Psoas muscle (tissue), 8 donors: ENCODE measurements at places on chromosomes 4 and X. TPM values are rescaled to one million over a fixed set of nuclear protein-coding genes. Genes with fewer than 3 reads are reported as not detected.
A peak's percentile ranks its signal among the peaks of the same experiment; 100 is the strongest.

DNA sequence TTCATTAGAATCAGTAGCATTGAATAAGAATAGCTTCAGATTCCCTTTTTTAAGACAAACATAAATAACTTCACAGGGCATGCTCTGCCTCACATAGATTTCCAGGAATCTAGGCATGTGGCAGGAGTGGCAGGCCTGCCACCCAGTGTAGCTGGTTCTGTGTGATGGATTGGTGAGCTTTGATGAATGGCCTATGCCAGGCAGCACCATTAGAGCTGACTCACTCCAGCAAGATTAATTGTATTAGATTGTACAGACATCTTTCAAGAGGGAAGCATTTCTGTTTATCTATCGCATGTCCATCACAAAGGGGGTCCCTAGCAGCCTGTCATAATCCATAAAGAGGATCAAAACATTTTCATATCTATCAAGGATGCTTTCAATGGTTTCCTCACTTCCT is 71.9 kb downstream of the NAA11 start:
- DNase-seq: no peak

GRCh38 chrX:155069414-155069813 is 1.5 kb downstream of the CMC4 start:
- no peak for DNase-seq

DNA sequence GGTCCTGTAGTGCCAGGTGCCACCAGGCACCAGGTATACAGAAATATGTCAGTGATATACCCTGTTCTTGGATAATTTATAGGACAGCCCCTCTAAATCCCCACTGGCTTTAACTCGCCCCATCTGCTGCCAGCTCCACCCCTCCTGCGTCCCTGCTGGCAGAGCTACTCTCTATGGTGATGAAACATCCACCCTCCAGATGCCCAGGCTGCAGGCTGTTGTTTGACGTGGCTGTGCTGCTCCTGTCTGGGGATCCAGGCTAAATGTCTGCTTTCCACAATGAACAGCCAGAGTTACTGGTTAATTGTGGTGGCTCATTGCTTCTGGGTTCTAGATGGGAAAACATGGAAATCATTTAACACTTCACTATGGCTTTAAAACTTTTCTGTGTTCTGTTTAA is 12.9 kb downstream of the NHSL2 start:
- no peak for DNase-seq

GRCh38 chr4:14667624-14668151 is 334.6 kb upstream of the CPEB2 start:
- DNase-seq: no peak

Gene SULT1B1
- total RNA-seq: 0.74 TPM

Gene CFAP47
- total RNA-seq: not detected

DNA sequence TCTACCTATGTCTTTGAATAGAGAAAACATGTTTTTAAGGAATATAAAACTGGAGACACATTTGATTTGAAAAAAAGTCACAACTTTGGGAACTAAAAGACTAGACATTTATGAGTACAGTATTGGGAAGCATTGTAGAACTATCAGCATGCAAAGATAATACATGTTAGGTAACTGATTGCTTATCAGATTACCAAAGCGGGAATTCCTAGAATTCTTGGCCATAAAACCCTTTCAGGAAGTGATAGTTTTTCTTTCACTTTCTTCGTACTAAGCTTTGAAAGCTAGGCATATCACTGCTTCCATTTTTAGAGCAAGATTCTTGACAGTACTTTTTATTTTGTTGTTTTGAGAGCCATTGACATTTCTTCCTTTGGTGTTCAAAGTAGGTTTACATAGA is 646.6 kb upstream of the PITX2 start:
- DNase-seq: no peak

- no peak for DNase-seq
These were observed 8.3 kb upstream of the CITED1 start for GRCh38 chrX:72313707-72314641.

DNA sequence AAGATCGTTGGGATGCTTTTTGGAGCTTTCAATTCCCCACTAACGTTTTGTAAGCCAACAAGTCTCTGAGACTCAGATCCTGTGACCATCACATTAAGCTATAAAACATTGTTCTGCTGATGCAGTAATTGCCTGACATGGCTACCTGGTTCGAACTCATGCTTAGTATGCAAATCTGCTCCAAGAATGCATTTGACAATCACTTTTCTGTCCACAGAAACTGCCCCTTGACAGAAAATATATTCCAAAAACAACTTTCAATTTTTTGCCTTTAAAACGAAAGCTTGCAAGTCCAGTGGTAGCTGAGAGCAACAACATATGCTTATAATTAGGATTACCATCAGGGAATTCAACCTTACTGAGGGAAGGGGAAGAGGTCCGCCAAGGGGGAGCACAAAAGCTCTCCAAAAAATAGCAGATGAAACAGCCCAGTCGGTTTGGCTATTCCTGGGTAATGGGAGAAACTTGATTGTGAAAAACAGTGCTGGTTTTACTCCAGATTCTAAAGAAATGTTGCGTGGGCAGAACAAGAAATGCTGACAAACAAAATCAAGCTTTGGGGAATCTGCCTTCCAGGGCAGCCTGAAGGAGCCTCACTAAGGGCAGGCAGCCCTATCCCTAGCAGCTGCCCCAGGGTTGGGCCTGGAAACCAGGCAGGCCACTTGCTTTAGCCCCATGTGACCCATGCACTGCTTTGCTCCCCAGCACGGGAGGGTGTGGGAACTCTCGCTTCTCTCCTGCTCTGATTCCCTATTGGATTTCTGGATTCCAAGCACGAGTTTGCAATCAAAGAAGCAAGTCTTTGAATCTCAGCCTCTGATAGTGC is 160.7 kb upstream of the LDB2 start:
- DNase-seq: peak; percentile 27

Gene CLIC2
- 4.0 TPM for total RNA-seq

Gene MAML3
- total RNA-seq: 1.0 TPM

- DNase-seq: no peak
These were observed 12.2 kb downstream of the ITIH6 start for GRCh38 chrX:54785901-54786300.

GRCh38 chr4:121554382-121554781 is 142.4 kb downstream of the ANXA5 start:
- DNase-seq: no peak

Gene AGTR2
- total RNA-seq: not detected

DNA sequence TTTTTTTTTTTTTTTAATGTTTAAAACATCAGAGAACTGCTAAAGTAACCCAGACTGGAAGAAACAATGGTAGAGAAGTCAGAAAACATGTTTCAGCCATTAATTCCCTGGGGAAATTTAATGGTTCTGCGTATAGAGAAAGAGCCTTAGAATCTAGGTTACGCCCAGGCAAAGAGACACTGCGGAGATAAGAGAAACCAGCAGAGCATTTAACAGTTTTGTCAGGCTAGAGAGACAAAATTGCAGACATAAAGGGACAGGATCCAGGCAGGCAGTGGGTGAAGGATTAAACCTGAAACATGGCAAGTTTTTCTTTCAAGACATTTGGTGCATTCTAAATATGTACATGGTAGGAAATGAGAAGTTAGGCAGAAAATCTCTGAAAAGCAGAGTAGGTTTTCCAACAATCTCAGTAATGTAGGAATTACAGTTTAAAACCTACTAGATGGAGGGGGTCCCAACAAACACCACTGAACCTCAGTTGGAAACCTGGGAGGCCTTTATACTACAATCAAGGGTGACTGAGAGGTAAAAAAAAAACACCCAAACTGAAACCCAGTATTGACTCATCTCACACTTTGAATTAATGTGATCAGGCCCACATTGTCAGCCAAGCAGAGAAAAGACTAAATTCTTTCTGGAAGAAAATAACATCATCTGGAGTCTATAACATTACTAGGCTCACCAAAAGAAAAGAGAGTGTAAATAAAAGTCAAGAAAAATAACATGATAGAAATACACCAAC is 254.2 kb upstream of the NWD2 start:
- no peak for DNase-seq

GRCh38 chr4:13892739-13893105 is 265.2 kb upstream of the BOD1L1 start:
- no peak for DNase-seq

Gene UGT2B7
- not detected for total RNA-seq

Gene FLNA
- total RNA-seq: 67.4 TPM

GRCh38 chr4:75841641-75842520 is 60.4 kb downstream of the PPEF2 start:
- DNase-seq: no peak

DNA sequence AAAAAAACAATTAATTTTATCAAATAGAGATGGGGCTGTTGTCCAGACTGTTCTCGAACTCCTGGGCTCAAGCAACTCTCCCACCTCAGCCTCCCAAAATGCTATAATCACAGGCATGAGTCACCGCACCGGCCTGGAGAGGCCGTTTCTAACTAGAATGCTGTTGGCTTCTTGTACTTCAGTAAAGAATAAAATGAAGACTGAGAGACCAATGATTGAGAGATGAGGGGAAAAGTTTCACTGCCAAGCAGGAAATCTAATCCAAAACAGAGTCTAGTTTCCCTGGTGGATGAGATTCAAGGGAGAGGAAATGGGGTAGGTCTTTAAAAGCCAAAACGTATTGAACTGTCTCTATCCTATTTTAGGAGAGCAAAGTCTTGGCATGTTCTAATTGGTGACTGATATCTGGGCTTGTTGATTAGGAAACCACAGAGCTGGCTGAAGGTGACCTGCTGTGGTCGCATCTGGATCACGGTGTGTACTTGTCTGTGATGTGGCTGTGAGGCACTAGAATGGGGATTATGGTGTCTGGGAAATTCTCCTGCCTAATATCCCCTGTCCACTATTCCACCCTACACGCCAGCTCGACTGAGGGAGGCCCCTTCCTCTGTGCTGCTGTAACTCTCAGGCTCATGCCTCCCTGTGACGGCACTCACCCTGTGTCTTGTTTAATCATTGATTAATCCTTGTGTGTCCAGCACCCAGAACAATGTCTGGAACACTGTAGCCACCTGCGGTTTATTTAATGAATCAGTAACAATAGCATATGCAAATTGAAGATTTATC is 15.0 kb upstream of the TRIM2 start:
- no peak for DNase-seq

Gene ARHGAP24
- 4.9 TPM for total RNA-seq

GRCh38 chrX:150926304-150926703 is 27.8 kb upstream of the CD99L2 start:
- no peak for DNase-seq

GRCh38 chr4:2797545-2798305 is 4.8 kb downstream of the SH3BP2 start:
- DNase-seq: peak; percentile 52

DNA sequence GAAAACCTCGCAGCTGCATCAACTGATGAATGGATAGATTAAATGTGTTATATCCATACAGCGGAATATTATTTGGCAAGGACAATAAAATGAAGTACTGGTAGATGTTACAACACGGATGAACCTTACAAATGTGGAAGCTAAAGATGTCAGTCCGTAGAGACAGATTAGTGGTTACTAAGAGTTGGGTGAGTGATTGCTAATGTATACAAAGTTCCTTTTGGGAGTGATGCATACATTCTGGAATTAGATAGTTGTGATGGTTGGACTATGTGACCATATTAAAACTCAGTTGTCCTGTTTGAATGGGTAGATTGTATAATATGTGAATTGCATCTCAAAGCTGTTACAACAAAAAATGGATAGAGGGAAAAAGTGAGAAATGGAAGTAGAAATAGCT is 2.8 kb downstream of the FIP1L1 start:
- DNase-seq: no peak

GRCh38 chr4:80094191-80094590 is 21.2 kb upstream of the ANTXR2 start:
- DNase-seq: no peak

Gene F9
- total RNA-seq: not detected

Gene CASP6
- 4.2 TPM for total RNA-seq

Gene F8
- total RNA-seq: 18.0 TPM

DNA sequence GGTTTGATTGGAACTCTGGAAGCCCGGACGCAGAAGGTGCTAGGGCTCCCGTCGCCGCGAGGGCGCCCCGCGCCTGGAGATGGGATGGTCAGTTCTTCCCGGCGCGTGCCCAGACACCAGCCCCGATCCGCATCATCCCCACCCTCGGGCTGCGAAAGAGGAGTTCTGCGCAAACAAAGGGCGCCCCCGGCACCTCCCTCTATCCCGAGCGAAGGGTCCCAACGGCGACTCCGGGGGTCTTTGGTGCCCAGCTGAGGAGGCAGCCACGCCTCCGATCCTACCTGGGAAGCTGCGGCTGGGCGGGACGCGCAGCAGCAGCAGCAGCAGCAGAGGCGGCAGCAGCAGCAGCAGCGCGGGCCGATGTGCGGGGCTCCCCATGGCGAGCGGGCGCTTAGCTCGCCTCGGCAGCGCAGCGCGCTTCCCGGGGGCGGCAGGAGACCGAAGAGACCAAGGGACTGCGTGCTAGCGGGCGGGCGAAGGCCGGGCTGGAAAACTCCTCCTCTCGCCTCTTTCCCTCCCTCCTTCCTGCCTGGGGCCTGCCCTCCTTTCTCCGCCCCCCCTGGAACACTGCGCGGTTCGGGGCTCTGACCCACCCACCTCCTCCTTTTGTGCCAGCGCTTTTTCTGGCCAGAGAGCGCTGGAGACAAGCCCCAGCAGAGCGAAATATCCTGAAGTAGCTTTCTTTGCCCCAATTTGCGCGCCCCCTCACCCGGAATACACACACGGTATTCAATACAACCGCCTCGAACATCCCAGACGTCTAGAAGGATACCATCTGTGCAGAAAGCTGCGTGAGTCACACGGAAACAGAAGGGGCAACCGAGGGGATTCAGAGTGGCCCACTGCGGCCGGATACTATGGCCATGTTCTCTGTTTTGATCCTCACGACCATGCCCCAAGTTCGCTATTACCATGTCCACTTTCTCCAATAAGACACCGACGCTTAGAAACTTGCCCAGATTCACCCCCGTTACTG is at the start of gene SRPX:
SRPX (minus strand) TSS at position 457 of the 976 bp plus-strand sequence; CDS start at position 378, 79 bp downstream.
- DNase-seq: peak; percentile 58

- DNase-seq: no peak
These were observed 7.3 kb downstream of the SEC24B start for GRCh38 chr4:109440948-109441347.

Gene MAGEA2
- total RNA-seq: not detected

DNA sequence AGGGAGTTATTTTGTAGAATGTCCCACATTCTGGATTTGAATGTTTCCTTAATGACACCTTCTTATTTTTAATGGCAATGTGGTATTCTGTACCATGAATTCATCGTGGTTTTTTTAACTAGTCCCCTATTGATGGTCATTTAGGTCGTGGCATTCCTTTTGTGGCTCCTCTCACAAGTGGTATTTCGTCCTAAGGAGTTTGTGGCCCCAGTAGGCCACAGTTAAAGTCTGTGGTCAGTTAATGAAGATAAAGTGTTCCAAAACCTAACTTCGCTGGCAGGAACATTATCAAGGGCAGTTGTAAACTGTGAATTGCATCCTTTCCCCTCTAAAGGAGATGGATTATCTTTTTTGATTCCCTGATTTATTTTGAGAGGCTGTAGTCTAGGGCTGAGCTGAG is 133.2 kb downstream of the TMEM164 start:
- DNase-seq: no peak
